ENCODE measurements at places on chromosomes 5 and 9. TPM values are rescaled to one million over a fixed set of nuclear protein-coding genes. Genes with fewer than 3 reads are reported as not detected.

- H3K4me3 ChIP-seq = no peak overlapping the region
- no peak overlapping the region for H3K27ac ChIP-seq
- no peaks in the 10 kb centered on the region for H3K36me3 ChIP-seq
- DNase-seq = no peak
- H3K4me1 ChIP-seq = no peaks in the 10 kb centered on the region
Observed at GRCh38 chr5:59065554-59065953, 482.7 kb downstream of the RAB3C start.

DOCK8 gene
- 100 TPM for total RNA-seq

MIGA2 gene
- 31.0 TPM for total RNA-seq

GRCh38 chr9:115146581-115147021 is 28.6 kb upstream of the TNC start:
- no peaks in the 10 kb centered on the region for H3K27me3 ChIP-seq
- DNase-seq = no peak
- H3K27ac ChIP-seq = no peak overlapping the region
- no peaks in the 10 kb centered on the region for H3K36me3 ChIP-seq
- H3K4me1 ChIP-seq = no peaks in the 10 kb centered on the region

GRCh38 chr5:114988096-114988495 is 181.6 kb downstream of the TRIM36 start:
- no peaks in the 10 kb centered on the region for H3K4me1 ChIP-seq
- no peaks in the 10 kb centered on the region for H3K27me3 ChIP-seq
- DNase-seq = no peak

RPS14 gene
- 3,514 TPM for total RNA-seq

DNA sequence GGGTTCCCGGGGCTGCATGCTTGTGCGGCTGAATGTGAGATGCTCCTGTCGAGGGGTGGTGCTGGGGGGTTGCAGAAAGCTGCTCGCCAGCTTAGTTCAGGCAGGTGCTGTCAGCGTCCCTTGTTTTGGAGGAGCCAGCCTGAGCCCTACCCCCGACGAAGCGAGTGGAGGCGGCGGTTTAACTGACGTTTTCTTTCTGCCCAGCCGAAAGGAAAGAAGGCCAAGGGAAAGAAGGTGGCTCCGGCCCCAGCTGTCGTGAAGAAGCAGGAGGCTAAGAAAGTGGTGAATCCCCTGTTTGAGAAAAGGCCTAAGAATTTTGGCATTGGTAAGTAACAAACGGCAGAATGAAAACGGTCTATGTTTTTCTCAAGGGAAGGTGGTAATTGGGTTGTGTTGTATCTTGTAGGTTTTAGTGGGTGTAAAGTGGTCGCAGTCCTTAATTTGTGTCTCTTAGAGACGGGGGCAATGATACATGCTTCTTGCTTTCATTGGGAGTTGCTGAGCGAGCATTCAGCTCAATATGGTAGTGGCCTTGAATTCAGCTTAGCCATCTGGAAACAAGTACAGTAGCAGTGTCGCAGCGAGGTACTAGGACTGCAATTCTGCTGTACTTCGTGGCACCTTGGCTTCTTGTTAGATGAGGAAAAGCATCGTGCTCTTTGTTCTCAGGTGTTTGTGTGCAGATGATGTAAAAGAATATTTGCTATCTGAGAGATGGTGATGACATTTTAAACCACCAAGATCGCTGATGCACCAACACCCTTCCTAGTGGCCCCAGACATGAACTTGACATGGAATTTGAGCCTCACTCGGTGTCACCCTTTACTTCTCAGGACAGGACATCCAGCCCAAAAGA is 928 bp downstream of the RPL7A start:
- DNase-seq = no peak
- H3K4me3 ChIP-seq = peak overlapping the region; percentile 100
- no peaks in the 10 kb centered on the region for H3K27me3 ChIP-seq
- peak overlapping the region; percentile 96 for H3K27ac ChIP-seq
- H3K36me3 ChIP-seq = peaks cover 33% of the 10 kb centered on the region
- peaks cover 12% of the 10 kb centered on the region for H3K4me1 ChIP-seq

GRCh38 chr9:92739346-92739970 is 25.2 kb downstream of the BICD2 start:
- no peak overlapping the region for H3K4me3 ChIP-seq
- no peak for DNase-seq
- H3K4me1 ChIP-seq = peaks cover 21% of the 10 kb centered on the region

- H3K4me3 ChIP-seq = no peak overlapping the region
- H3K36me3 ChIP-seq = no peaks in the 10 kb centered on the region
- no peaks in the 10 kb centered on the region for H3K4me1 ChIP-seq
- H3K27ac ChIP-seq = no peak overlapping the region
- DNase-seq = no peak
Observed at GRCh38 chr5:54547711-54548250, 30.2 kb downstream of the SNX18 start.

- no peak for DNase-seq
- H3K27ac ChIP-seq = no peak overlapping the region
- no peaks in the 10 kb centered on the region for H3K36me3 ChIP-seq
- H3K4me3 ChIP-seq = no peak overlapping the region
- H3K4me1 ChIP-seq = peaks cover 1% of the 10 kb centered on the region
Observed at GRCh38 chr5:97124335-97124734, 18.1 kb downstream of the LIX1 start.
